ENCODE measurements at places on chromosomes 4 and X.

DNA sequence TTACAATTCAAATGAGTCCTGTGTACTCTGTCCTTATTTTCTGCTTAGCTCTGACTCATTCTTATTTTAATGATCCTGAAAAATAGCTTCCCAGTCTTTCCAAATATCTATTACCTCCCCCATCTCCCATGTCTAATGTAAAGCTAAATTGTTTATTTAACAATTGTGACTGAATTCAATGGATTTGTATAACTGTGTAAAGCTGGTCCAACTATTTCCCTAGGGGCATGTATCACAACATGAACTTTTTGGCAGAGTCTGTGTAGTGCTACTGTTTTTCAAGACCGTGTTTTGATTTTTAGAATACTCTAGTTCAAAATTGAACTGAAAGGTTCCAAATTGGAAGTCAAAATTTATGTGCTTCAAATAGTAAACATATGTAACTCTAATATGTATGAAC is 67.8 kb downstream of the SPCS3 start:
- no peak for DNase-seq

DNA sequence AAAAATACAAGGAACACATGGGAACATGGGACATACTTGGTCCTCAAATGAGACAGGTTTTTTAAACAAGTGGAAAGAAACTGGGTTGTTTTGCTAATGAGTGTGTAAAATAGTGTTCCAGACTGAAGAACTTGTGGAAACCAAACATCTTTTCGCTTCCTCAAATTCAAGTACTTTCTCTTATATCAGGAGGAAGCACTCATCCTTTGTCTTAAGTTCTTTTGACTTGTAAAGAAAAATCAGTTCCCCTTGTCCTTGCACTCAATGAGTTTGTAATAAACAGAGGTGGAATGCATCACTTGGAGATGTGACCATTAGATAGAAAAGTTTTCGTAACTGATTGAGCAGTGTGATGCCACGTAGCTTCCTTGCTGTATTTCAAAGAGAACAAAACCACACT is 101.1 kb downstream of the PHOX2B start:
- DNase-seq = no peak

GRCh38 chrX:50606300-50606950 is 135.8 kb upstream of the DGKK start:
- no peak for DNase-seq

GRCh38 chr4:39446842-39447573 is 11.7 kb downstream of the RPL9 start:
- DNase-seq = no peak

- no peak for DNase-seq
Observed at GRCh38 chr4:112940336-112940735, 109.1 kb upstream of the ANK2 start.
